Natural killer cell (primary cell): ENCODE measurements at places on chromosomes 2 and 18.

DNA sequence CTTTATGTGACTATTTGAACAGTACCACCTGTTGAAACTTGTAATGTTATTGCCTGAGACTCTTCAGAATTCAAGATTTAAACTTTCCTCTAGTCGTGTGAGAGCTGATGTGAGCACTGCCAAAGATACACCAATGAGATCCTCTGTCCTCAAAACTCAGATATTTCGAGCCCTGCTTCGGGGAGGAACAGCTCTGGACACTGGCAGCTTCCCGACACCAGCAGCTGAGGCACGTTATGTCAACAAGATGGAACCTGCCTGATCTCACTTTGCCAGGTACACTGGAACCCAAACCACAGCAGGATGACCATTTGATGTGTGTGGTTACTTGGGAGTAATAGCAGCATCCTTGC, 319.9 kb upstream of the RBMS1 start:
- H3K36me3 ChIP-seq = no peaks in the 10 kb centered on the region
- no peaks in the 10 kb centered on the region for H3K27me3 ChIP-seq
- no peak overlapping the region for H3K27ac ChIP-seq
- no peak overlapping the region for H3K4me3 ChIP-seq
- DNase-seq = no peak

- H3K4me1 ChIP-seq = no peaks in the 10 kb centered on the region
These were observed 42.1 kb downstream of the GRHL1 start for GRCh38 chr2:9993488-9994165.

DNA sequence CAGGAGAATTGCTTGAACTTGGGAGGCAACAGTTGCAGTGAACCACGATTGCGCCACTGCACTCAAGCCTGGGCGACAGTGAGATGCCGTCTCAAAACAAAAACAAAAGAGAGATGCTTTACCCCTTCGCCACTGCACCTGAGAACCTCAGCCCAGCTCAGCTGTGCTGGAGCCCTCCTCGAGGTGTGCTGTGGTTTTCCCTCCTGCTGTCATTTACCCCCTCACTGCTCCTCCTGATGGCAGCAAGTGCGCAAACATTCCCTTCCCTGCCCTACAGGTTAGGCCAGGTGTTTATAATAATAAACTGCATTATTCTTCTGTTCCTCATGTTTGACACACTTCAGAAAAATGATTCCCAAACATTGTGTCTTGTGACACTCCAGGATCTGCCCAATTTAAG, 8.4 kb downstream of the FBXO36 start:
- H3K36me3 ChIP-seq = no peaks in the 10 kb centered on the region
- DNase-seq = no peak
- H3K4me3 ChIP-seq = no peak overlapping the region
- H3K27ac ChIP-seq = no peak overlapping the region

- no peaks in the 10 kb centered on the region for H3K36me3 ChIP-seq
- no peak overlapping the region for H3K4me3 ChIP-seq
- no peak for DNase-seq
These were observed 397.7 kb upstream of the HNRNPA3 start for GRCh38 chr2:176814740-176815367.

GRCh38 chr18:37176621-37176934, 347.7 kb downstream of the KIAA1328 start:
- no peak overlapping the region for H3K27ac ChIP-seq
- H3K4me3 ChIP-seq = no peak overlapping the region
- H3K4me1 ChIP-seq = no peaks in the 10 kb centered on the region
- H3K36me3 ChIP-seq = no peaks in the 10 kb centered on the region
- no peak for DNase-seq

DNA sequence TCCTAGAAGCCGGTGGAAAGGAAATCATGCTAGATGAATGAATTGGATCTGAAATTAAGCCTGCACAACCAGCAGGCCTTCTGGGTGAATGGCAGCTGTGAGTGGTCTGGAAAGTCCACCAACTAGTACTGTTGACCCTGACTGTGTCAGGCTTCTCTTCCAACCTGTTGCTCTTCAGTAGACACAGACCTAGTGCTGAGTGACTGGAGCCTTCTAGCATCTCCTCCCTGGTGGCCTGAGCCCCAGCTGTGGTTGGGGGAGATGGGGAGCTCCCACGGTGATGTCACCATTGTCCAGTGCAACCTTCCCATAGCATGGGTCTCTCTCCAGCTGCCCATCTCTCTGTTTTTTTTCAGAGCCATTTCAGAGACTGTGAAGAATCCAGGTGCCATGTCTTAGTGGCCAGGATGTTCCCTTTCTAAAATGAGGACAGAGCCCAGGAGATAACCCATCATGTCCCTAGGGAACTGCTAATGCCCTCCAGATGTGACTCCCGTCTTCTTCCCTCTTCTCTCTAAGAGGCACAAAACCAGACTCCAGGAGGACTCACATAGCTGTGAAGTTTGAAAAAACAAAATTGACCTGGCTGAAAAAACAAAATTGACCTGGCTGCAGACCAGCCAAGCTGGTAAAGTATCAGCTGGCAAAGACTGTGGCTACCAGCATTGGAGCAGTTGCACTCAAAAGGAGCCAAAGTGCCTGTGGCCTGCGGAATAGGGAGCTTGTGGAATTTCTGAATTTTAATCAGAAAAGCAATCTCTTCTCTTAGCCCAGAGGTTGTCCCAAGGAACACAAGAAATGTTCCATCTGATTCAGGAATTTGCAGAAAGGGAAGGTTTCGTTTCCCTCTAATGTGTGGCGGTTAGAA, 67.4 kb upstream of the RPL31 start:
- no peaks in the 10 kb centered on the region for H3K27me3 ChIP-seq
- no peak overlapping the region for H3K27ac ChIP-seq
- DNase-seq = no peak
- H3K4me3 ChIP-seq = no peak overlapping the region
- H3K36me3 ChIP-seq = no peaks in the 10 kb centered on the region

DNA sequence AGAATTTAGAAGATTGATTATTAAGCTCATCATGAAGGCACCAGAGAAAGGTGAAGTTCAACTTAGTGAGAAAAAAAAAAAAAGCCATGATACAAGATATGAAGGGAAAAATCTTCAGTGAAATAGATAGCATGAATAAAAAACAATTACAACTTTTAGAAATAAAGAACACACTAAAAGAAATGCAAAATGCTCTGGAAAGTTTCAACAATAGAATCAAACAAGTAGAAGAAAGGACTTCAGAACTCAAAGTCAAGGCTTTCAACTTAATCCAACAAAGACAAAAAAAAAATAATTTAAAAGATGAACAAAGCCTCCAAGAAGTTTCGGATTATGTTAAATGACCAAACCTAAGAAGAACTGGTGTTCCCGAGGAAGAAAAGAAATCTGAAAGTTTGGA, 105.5 kb downstream of the GRB14 start:
- no peak overlapping the region for H3K27ac ChIP-seq
- no peaks in the 10 kb centered on the region for H3K27me3 ChIP-seq
- no peaks in the 10 kb centered on the region for H3K4me1 ChIP-seq

DNA sequence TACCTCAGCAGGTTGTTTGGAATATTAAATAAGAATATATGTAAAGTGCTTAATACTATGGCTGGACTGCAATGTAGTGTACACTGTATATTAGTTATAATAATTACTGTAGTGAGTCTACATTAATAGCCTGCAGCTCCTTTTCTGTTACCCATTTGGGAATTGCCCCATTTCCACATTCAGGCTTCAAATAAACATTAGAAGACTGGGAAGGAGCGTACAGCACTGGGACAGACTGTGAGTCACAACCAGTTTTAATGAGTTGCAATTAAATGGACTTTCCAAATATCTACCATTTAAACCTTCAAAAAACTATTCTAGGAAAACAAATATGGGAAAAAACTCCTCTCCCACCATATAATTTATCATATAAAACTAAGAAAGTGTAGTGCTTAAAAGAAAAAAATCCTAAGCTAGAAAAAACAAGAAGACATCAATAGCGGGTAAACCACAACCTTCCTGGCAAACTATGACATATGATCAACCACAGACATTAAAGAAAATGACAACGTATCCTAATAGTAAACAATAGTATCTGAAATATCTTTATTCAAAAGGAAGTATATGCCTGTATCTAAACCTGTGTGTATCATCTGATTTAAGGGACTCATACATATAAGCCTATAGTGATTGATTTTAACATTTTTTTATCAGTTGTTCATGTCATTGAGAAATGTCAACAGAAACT, 86.1 kb downstream of the TRIP12 start:
- H3K27me3 ChIP-seq = no peaks in the 10 kb centered on the region
- DNase-seq = peak; percentile 71
- H3K4me3 ChIP-seq = no peak overlapping the region
- H3K36me3 ChIP-seq = peaks cover 35% of the 10 kb centered on the region
- no peaks in the 10 kb centered on the region for H3K4me1 ChIP-seq

DNA sequence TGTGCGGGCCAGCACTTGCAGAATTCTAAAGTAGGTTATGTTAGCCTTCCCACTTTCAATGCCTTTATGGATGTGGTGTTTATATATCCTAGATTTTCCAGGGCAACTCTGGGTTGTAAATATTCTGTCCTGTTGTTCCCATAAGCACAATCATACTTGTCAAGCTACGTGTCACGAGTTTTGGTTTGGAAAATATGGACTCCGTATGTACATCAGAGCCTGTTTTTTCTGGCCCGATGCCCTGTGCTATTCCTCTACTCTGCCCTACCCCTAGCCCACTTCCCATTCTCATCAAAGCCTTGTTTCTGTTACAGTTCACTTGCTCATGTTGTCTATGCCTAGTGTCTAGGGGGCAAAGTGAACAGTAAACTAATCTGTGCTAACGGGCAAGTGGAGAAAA, 27.0 kb upstream of the ZEB2 start:
- no peak for DNase-seq
- peaks cover 4% of the 10 kb centered on the region for H3K4me1 ChIP-seq
- H3K4me3 ChIP-seq = no peak overlapping the region
- no peaks in the 10 kb centered on the region for H3K27me3 ChIP-seq

GRCh38 chr2:161713706-161714105, 89.5 kb downstream of the SLC4A10 start:
- no peak for DNase-seq
- no peaks in the 10 kb centered on the region for H3K4me1 ChIP-seq
- no peaks in the 10 kb centered on the region for H3K36me3 ChIP-seq
- H3K27me3 ChIP-seq = no peaks in the 10 kb centered on the region

- peaks cover 8% of the 10 kb centered on the region for H3K4me1 ChIP-seq
- no peak for DNase-seq
- no peak overlapping the region for H3K27ac ChIP-seq
- H3K27me3 ChIP-seq = no peaks in the 10 kb centered on the region
- no peak overlapping the region for H3K4me3 ChIP-seq
These were observed 43.9 kb downstream of the BOLA3 start for GRCh38 chr2:74103763-74104162.

- H3K4me3 ChIP-seq = no peak overlapping the region
- no peak for DNase-seq
- no peaks in the 10 kb centered on the region for H3K27me3 ChIP-seq
- no peak overlapping the region for H3K27ac ChIP-seq
- H3K4me1 ChIP-seq = no peaks in the 10 kb centered on the region
These were observed 49.4 kb upstream of the CWC22 start for GRCh38 chr2:180056367-180057118.

DNA sequence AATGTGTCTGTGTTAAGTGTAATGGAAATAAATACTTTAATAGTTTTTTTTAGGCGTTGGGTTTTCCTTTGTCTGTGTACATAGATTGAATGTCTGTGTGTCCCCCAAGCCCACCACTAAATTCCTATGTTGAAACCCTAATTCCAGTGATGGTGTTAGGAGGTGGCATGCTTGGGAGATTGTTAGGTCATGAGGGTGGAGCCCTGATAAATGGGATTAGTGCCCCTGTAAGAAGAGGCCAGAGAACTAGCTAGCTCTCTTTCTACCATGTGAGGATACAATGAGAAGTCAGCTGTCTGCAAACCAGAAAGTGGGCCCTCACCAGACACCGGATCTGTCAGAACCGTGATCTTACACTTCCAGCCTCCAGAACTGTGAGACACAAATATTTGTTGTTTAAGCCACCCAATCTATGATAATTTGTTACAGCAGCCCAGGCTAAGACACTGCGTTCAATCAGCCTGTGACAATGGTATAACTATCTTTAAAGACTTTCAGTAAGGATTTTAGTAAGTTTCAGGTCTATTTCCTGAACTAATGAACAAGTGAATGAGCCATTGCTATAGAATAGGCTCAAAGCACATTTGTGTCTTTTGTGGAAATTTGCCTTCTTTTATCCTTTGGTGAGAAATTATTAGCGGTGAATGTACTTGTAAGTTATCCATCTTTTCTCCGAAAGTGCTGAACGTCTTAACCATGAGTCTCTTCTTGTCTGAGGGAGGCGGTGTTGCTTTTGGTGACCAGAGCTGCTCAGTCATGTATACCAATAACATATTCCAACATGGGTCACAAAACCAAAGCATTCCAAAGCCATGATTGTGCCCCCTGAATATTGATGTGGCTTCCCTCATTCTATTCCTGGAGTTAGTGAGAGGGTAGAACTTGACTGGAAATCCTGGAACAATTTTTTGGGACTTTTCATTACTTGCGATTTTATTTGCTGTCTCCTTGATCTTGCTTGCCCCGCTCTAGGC, 29.6 kb upstream of the IL1R1 start:
- H3K27me3 ChIP-seq = no peaks in the 10 kb centered on the region
- no peak overlapping the region for H3K4me3 ChIP-seq
- DNase-seq = no peak
- H3K27ac ChIP-seq = no peak overlapping the region

- H3K4me1 ChIP-seq = peaks cover 6% of the 10 kb centered on the region
- no peaks in the 10 kb centered on the region for H3K27me3 ChIP-seq
- no peak overlapping the region for H3K4me3 ChIP-seq
- DNase-seq = no peak
These were observed 92.7 kb upstream of the KLF7 start for GRCh38 chr2:207258263-207258991.
